Calu3 (cell line): ENCODE measurements at places on chromosomes 7 and 10.

DNA sequence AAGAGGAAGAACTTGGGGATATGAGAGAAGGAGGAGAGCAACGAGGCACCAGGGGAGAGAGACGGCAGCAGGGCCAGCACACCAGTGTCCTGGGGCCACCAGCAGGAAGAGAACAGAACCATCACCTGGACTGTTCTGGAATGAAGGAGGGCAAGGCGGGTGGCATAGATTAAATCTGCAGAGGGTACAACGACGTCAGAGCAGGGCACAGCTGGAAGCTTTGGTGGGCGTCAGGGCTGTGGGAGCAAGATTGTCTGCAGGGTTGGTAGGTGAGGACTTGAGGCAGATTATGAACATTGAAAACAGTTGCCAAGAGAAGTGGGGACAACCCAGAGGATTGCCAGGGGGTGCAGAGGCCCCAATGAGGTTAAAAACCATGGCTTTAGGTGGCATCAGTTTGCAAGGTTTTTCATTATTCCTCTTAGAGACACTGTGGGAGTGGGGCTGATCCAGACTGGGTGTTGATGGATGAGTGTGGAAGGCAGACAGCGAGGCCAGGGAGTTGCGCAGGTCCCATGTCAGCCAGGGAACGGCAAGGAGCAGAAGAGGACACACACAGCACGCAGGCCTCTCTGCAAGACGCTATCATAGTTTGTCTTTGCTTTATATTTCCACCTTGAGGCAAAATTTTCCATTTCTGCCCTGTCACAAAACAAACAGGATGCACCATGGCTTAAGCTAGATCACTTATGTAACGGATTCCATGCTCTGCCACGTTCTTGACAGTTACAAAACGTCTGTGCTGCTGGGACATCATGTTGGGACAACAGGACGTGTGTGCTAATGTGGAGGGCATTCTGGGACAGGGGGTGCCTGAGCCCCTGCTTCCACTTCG lies 52.5 kb upstream of the LEP start:
- DNase-seq = no peak

DNA sequence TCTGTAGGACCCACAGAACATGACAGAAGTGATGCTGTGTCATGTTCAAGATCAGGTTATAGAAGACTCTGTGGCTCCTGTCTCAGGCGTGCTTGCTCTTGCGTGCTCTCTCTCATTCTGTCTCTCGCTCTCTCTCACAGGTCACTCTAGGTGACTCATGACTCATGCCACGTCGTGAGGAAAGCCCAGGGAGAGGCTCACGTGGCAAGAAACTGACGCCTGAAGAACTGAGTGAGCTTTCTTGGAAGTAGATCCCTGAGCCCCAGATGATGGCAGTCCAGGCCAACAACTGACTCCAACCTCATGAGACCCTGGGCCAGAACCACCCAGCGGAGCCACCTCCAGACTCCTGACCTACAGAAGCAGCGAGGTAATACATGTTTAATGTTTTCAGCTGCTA lies 103.3 kb downstream of the DNMBP start:
- peak; percentile 67 for DNase-seq

GRCh38 chr10:71842856-71843686 lies 8.0 kb downstream of the PSAP start:
- no peak for DNase-seq

GRCh38 chr10:123274306-123275135 lies 120.3 kb downstream of the BUB3 start:
- no peak for DNase-seq

DNA sequence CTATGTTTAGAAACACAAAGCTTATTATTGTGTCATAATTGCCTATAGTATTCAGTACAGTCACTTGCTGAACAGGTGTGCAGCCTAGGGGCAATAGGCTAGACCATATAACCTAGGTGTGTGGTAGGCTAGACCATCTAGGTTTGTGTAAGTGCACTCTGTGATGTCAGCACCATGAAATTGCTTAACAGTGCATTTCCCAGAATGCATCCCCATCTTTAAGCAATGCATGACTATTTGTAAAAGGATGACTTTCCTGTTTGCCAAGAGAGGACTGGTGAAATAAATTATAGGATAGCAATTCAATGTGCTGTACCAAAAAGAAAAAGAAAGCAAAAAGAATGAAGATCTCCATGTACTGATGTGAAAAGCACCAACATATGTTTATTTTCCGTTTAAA lies 288.7 kb upstream of the AUTS2 start:
- no peak for DNase-seq

GRCh38 chr7:31948029-31948428 lies 122.2 kb downstream of the PDE1C start:
- DNase-seq = peak; percentile 44

GRCh38 chr10:6224781-6225180 lies 22.0 kb downstream of the PFKFB3 start:
- no peak for DNase-seq

GRCh38 chr7:127751490-127752448 lies 99.8 kb downstream of the SND1 start:
- DNase-seq = no peak

GRCh38 chr10:2300231-2300630 lies 562.9 kb upstream of the ADARB2 start:
- DNase-seq = no peak

DNA sequence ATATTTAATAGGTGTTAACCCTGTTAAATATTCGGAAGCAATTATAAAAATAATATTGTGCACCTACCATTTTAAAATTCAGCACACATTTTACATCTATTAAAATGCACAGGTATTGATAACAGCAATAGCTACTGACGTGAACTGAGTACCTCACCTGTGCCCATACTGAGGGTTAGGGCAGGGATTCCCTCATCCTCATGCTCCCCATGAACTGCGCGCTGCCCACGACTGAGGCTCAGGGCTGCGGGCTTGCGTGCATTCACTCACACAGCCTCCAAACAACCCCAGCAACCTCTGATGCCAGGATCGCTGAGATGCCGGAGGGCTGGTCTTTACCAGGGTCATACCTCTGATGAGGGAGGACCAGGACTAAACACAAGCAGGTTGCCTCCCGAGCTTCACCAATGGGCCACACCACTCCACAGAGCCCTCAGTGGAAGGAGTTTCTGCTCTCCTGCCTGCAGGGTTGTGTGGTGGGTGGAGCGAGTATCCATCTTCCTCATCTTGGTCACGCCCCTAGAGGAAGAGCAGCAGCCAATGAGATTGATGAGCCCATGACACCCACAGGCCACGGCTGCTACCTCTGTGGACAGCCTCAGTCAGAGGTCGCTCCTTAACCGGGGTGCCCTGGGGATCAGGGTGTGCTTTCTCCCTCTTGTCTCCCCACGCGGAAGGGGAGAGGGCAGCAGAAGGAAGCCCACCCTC lies 478.3 kb downstream of the TNS3 start:
- DNase-seq = no peak

DNA sequence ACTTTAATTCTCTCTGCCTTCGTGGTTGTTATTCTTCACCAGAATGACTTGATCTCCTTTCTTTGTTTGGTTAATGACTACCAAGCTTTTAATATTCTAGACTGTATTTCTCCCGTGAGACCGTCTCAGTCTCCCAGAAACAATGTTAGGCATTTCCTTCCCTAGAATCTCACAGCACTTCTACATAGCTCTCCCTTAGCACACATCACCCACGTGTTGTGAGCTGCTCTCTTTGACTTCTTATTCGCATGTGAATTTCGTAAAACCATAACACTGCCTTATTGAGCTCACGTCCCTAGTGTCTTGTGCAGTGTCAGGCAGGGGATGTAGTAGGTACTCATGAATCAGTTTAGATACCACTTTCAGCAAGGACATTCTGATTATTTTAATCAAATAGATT lies 57.5 kb upstream of the MGAM2 start:
- no peak for DNase-seq

- DNase-seq = no peak
These were observed 171.0 kb upstream of the SHH start for GRCh38 chr7:155983176-155983815.

DNA sequence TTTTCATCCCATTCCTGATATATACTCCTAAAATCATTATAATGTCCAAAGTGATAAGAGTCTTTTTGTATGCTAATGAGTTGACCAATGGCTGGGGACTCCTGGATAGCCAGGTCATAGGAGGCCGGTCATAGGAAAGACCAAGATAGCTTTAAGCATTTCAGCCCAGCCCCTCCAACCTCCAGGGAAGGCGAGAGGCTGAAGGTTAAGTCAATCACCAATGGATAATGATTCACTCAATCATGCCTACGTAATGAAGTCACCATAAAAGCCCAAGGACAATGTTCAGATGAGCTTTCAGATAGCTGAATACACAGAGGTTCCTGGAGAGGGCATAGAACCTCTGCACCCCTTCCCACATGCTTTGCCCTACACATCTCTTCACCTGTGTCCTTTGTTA lies 75.7 kb downstream of the VWDE start:
- DNase-seq = no peak

DNA sequence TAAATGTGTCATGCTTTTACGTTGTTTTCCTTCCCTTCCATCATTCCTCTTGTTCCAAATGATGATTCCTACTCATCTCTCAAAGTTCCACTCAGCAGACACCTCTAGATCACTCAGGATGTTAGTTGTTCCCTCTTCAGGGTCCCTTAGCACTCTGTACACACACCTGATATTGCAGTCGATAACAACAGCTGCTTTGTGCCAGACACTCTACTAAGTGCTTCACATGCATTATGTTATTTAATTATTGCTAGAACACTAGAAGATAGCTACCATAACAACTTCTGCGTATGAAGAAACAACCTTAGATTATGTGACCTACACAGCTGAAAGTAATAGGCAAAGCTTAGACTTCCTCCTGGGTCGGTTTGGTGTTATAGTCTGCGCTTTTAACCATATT lies 29.6 kb downstream of the PCBD1 start:
- no peak for DNase-seq

DNA sequence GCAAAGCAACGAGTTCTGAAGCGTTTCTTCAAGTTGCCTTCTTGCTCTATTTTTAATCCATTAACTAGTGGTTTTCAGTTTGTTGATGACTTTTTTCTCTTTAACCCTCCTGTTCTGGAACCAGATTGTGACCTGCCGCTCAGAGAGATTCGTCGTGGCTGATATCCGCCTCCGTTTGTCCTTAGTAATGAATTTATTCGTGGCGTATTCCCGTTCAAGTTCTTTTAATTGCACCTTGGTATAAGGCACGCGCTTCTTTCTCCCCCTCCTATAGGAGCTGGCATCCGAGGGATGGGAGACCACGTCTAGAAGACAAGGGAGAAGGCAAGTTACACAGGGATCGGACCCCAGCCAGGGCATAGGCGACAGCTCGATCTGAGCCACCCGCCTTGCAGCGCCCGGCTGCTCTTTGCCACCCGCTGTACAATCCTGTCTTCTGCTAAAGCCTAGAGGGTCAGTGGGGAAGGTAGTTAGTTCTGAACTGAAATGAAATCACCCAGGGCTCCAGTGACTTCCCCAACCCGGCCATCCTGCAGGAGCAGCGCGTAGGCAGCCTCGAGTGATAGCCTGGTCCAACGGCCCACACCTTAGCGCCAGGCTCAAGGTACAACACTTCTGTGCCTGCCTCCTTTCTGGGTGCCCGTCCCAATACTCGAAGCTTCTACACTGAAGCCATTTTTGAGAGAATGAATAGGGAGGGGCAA lies 1.6 kb downstream of the HOXA13 start:
- DNase-seq = no peak

- peak; percentile 57 for DNase-seq
These were observed 1.1 kb downstream of the RRP12 start for GRCh38 chr10:97399843-97400545.

- no peak for DNase-seq
These were observed 98.0 kb upstream of the GATA3 start for GRCh38 chr10:7956508-7956907.

DNA sequence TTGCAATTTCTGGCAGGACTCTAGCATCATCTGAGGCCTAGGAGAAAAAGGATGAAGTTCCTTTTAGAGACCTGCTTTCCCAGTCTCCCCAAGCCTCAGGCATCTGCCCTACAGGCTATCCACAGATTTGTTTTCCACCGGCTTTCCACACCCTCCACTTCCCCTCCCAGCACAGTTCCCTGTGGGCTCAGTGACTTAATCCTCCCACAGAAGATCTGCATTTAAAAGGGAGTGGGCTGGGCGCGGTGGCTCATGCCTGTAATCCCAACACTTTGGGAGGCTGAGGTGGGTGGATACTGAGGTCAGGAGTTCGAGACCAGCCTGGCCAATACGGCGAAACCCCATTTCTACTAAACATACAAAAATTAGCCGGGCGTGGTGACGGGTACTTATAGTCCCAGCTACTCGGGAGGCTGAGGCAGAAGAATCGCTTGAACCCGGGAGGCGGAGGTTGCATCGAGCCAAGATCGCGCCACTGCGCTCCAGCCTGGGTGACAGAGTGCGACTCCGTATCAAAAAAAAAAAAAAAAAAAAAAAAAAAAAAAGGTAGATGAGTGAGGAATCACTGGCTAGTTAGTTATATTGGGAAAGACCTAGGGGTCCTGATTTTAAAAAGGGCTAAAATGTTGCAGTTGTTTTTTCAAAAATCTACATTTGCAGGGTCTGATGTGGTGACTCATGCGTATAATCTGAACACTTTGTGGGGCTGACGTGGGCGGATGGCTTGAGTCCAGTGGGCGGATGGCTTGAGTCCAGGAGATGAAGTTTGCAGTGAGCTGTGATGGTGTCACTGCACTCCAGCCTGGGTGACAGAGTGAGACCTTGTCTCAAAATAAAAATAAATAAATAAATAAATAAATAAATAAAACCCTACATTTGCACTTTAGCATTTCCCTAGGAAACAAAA lies 119.5 kb downstream of the BAMBI start:
- DNase-seq = peak; percentile 44

- DNase-seq = no peak
These were observed 167.5 kb downstream of the ITGB1 start for GRCh38 chr10:32790483-32790882.

GRCh38 chr10:103931603-103932002 lies 13.6 kb upstream of the STN1 start:
- DNase-seq = no peak

GRCh38 chr7:96614154-96614867 lies 95.3 kb downstream of the SEM1 start:
- DNase-seq = no peak

DNA sequence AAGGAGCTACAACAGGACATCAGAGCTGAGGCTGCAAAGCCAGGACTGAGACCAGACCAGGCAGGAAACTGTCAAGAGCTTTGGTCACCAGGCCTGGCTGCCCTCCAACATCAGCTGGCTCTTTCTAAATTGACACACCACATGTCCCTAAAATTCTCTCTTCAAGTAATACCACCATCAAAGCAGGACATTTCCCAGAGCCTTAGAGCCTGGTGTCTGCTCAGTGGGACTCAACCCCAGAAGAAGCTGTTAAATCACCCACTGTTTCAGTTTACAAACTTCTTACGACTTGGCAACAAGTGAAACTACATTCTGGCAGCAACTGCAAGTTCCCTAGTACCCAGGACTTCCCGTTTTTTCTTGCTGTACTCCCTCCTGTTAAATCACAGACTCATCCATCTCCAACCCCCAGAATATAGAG lies 3.8 kb upstream of the IL6 start:
- no peak for DNase-seq

DNA sequence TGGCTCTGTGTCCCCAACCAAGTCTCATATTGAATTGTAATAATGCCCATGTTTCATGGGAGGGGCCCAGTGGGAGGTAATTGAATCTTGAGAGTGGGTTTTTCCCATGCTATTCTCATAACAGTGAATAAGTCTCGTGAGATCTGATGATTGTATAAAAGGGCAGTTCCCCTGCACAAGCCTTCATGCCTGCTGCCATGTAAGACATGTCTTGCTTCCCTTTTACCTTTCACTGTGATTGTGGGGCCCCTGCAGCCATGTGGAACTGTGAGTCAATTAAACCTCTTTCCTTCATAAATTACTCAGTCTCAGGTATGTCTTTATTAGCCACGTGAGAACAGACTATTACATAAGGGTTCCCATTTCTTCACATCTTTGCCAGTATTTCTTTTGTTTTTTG lies 97.1 kb upstream of the CPXM2 start:
- no peak for DNase-seq

- DNase-seq = no peak
These were observed 762.3 kb downstream of the AUTS2 start for GRCh38 chr7:70360557-70360956.
